AG04449 (cell line): ENCODE measurements at places on chromosomes 5 and 9.

- no peak for DNase-seq
Measured at GRCh38 chr9:29806937-29807618, 2233.8 kb upstream of the C9orf72 start.

GRCh38 chr5:152736906-152737305 is 331.8 kb upstream of the NMUR2 start:
- no peak for DNase-seq

DNA sequence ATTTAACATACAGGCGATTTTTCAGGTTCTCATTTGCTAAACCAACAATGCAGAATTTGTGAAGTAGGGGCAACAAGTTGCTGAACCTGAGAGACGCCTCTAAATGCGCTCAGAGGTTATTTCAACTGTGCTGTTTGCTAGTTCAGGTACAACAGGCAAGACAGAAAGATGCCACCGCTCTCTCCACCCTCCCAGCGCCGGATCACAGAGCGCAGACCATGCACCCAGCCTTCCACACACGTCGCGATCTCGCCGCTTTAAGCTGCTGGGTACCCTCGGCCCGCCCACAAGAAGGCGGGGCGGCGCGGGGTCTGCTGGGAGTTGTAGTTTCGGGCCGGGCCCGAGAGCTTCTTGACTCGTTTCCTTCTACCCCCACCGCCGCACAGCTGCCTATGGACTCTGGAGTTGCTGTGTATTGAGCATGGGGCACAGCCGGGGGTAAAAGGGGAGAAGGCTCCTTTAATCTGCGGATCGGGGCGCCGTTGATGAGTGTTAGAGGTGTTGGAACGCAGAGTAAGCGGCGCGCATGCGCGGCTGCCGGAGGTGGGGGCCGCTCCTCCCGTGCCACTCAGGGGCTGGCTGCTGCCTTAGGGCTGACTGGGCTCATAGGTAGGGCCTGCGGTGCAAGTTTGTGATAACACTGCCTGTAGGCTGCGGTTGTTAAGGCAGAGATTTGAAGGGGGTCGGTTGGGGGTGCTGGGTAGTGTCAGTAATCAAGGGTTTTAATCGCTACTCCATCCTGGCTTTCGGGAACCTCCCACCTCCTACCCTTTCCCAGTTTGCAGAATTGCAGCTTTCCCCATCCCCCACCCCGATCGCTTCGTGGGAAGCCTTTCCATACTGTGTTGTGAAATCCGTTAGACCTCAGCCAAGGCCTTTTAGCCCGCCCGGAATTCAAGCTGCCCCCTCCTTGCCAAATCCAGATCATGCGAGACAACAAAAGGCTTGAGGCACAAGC is 40.3 kb upstream of the ABCA1 start:
- DNase-seq, result peak; percentile 82

- no peak for DNase-seq
Measured at GRCh38 chr9:132903574-132904492, 25.1 kb downstream of the SPACA9 start.

DNA sequence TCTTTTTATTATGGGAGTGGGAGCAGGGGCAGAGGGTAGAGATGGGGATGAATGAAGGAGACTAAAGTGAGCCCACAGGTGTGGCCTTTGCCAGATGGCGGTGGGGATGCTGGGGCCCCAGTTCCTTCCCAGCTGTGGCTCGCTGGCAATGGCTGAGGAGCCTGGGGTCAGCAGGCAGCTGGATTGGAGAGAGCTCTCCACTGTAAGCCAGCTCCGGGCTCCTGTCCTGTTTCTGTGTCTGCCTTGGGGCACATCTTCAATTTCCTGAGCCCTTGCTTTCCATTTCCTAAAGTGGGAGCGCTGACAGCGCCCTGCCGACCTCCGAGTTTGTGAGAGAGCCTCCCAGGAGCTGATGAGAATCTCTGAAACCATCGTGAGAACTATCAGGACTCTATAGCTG is 75.6 kb upstream of the SPRY4 start:
- no peak for DNase-seq

- no peak for DNase-seq
Measured at GRCh38 chr5:68875351-68875750, 218.5 kb upstream of the SLC30A5 start.

DNA sequence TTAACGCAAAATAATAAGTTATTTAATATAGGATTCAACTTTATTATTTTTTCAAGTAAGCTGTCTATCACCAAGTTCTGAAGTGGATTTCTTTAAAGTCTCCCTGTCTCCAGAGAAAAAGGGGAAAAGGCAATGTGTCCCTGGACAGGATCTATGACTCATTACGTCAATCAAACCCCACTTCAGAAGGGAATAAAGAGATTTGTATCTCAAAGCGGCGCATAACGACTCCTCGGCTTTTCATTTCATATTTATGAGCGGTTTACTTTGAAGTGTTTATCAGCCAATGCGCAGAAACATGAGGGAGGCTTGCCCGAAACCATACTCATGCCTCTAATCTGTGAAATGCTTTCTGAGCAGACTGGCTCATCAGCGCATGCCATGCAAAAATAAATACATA is 938.6 kb upstream of the WWC1 start:
- no peak for DNase-seq

- DNase-seq, result no peak
Measured at GRCh38 chr9:99169982-99170761, 51.6 kb downstream of the ALG2 start.

GRCh38 chr5:62371409-62371808 is 32.3 kb downstream of the DIMT1 start:
- DNase-seq, result no peak

DNA sequence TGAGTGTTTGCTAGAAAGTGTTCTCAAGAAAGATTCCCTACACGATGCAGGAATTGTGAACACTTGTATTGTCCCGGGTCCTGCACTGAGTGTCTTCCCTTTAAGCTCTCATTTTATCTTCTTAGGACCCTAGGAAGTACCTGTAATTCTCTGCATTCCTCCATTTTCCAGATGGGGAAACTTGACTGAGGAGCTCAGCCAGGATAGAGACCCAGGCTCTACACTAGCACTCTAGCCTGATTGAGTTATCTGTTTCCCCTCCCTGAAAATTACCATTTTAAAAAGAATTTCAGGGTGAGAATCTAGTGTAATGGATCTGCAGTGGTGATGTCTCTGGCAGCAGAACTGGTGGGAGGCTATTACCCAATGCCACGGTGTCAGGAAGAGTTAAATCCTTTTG is 453.9 kb downstream of the KDM4C start:
- no peak for DNase-seq

DNA sequence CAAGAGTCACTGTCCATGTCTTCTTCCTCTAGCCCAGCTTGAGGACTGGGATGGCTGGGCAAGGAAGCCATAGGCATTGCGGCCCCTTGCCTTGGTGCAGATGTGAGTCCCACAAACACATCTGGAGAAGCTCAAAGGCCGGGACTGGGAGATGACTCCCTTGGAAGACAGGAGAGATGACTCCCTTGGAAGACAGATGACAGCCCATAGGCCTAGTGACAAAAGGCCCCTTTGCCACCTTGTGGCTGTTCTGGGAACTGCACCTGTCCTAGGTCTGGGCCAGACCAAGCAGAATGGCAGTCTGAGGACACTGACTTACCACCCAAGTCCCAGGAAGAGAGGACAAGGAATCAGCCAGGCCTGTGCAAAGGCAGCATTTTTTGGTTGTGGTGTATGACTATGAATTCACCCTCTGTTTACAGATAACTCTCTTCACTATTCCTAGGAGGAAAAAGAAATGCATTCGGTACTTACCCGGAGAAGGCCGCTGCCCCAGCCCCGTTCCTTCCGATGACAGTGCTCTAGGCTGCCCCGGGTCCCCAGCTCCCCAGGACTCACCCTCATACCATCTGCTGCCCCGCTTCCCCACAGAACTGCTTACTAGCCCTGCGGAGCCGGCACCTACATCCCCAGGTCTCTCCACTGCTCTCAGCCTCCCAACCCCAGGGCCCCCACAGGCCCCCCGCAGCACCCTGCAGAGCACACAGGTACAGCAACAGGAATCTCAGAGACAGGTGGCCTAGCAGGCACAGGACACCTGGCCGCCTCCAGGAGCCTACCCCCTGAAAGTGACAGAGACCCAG is 30.8 kb downstream of the SKP1 start:
- DNase-seq, result no peak

- no peak for DNase-seq
Measured at GRCh38 chr5:58918021-58918729, 335.3 kb downstream of the RAB3C start.

GRCh38 chr9:78900500-78900899 is 603.6 kb downstream of the PSAT1 start:
- no peak for DNase-seq

DNA sequence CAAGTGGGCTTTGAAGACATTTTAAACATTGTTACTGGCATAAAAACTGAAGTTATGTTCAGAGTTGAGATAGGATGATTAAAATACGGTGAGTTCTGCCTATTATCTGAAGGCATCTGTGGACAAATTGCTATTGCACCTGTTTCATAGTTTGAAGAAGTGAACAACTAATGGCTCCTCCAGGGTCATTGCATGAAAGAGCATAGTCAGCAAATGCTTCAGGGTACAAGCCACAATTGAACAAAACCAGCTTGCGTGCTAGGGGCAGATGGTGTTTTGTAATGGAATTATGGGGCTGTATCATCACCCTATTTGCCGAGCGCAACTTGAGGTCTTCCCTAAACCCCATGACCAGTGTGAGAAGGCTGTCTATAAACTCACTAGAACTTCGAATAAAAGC is 369.1 kb downstream of the MTRR start:
- no peak for DNase-seq

DNA sequence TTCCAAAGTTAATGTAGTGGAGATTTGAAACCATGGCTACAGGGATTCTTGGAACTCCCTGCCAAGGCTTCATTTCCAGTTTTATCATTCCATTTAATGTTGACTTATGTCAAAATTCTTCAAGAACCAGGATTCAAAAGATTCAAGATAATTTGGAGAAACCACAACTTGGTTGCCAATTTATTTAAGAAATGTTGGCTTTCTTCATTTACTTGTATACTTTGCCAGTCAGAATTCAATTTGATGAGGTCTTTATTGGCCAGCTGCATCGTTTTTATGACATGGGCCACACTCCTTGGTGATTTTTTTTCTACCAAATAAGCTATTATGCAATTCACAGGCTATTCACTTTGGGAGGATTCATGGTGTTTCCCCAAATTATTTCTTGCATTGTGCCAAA is 53.1 kb upstream of the RASEF start:
- DNase-seq, result no peak

DNA sequence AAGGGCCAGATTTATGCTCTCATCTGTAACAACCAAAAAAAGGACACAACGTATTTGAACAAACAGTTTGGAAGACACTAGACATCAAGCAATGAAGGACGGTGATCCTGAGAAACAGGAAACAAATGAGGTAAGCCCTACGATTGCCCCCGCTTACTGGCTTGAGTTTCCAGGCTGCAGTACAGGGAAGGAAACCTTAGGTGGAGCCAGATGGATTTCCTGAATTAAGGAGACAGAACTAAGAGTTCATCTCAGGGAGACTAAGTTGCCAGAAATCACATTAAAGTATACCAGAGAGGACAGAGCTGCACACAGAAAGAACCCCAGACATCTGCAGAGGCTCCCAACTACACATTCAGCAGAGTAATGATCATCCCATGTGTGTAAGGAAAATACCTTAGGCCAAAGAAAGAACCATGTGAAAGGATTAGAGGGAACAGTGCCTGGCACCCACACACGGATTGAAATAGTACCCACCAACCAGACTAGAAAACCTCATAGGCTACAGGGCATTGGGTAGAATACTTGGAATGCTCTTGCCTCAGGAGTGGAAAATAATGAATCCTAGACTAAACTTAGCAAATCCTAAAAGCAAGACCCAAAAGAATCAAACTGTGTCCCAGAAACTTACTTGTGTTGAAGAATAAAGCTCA is 99.3 kb upstream of the NIPBL start:
- no peak for DNase-seq

- no peak for DNase-seq
Measured at GRCh38 chr5:159786901-159787691, 129.2 kb upstream of the ADRA1B start.

GRCh38 chr5:5695266-5695665 is 272.8 kb downstream of the ICE1 start:
- DNase-seq, result no peak

- no peak for DNase-seq
Measured at GRCh38 chr5:91840412-91840811, 457.3 kb upstream of the ARRDC3 start.

GRCh38 chr5:669111-669841 is 23.9 kb downstream of the TPPP start:
- DNase-seq, result no peak

- no peak for DNase-seq
Measured at GRCh38 chr9:74610523-74611061, 113.5 kb downstream of the RORB start.

- DNase-seq, result no peak
Measured at GRCh38 chr5:105730982-105731381, 1939.8 kb downstream of the EFNA5 start.

DNA sequence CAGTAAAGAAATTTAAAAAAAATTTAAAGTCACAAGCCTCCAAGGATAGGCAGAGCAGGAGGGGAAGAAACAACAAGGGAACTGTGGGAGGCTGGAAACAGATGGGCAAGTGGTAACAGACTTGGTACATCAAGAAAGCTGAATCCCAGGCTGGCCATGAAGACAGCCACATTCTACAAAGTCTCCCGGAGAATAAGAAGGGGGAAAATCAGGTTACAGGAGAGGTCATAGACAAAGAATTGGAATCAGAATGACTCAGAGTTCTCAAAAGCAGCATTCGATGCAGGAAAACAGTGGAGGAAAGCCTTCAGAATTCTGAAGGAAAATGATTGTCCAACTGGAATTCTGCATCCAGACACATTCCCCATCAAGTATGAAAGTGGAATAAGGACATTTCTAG is 129.7 kb downstream of the ADAMTS2 start:
- DNase-seq, result no peak

- DNase-seq, result no peak
Measured at GRCh38 chr5:132428484-132429462, 59.3 kb downstream of the SLC22A5 start.

- peak; percentile 44 for DNase-seq
Measured at GRCh38 chr5:60916646-60917045, 28.2 kb downstream of the ERCC8 start.

DNA sequence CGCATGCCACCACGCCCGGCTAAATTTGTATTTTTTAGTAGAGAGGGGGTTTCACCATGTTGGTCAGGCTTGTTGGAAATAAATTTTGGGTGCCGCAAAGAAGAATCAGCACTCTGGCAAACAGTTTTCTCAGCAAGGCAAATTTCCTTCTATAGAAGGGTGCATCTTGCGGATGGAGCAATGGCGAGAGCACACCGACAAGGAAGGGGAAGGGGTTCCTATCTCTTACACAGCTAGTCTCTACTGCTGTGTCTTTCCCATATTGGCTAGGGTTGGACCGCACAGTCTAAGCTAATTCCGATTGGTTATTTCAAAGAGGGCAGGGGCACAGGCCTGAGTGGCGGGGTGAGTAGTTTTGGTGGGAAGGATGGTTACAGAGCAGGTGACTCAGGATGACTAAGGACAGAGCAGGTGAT is 707 bp downstream of the GTF3C5 start:
- no peak for DNase-seq
